CD4-positive, alpha-beta T cell treated with Interleukin-1 beta for 1 hour (primary cell): ENCODE measurements at places on chromosomes 6 and 20.

DNA sequence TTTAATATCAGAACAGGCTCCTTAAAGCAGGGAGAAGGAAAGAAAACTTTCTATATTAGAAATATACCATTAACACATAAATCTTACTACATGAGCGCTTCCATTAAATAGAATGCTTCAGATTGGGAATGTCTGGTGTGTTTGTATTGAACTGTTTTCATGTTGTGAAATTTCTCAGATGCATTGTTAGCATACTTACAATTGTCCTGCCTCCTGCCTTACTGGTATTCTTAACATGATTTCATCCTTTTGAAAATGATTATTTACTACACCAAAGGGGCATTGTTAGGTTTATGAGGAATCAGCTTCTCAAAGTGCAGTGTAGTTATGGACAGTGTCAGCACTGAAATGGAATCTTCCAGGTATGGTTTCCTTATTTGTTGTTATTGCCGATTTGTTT is 145.6 kb downstream of the MTFR2 start:
- no peak for DNase-seq

DNA sequence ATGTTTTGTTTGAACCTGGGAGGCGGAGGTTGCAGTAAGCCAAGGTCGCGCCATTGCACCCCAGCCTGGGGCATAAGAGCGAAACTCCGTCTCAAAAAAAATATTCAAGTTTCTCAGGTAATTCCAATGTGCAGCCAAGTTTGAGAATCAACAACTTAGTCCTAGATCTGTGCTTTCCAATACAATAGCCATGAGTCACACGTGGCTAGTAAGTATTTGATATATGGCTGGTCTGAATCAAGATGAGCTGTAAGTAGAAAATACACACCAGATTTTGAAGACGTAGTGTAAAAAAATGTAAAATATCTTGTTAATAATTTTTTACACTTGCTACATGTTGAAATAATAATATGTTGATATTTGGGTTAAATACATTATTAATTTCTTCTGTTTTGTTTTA is 35.0 kb upstream of the BTBD3 start:
- DNase-seq, result no peak

GRCh38 chr20:61278296-61278695 is 26.2 kb downstream of the CDH4 start:
- no peak for DNase-seq

- DNase-seq, result no peak
These were observed 841.3 kb downstream of the PHF3 start for GRCh38 chr6:64476935-64477334.

DNA sequence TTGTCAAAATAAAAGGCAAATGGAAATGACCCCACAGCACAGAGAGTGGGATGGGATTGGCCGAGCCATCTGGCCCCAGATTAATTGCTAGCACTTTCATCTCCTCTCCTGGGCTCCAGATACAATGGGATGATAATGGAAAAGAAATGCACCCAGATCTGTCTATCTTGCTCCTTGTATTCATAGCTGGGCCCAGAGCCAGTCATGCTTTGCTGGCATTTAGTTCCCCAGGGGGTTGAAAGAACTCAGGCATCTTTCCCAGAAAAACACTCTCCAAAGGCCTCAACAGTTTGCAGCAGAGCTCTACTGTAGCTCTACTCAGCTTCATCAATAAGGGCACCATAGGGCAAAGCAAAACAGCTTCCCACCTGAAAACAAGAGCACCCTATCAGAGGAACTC is 116.0 kb upstream of the FOXA2 start:
- no peak for DNase-seq

DNA sequence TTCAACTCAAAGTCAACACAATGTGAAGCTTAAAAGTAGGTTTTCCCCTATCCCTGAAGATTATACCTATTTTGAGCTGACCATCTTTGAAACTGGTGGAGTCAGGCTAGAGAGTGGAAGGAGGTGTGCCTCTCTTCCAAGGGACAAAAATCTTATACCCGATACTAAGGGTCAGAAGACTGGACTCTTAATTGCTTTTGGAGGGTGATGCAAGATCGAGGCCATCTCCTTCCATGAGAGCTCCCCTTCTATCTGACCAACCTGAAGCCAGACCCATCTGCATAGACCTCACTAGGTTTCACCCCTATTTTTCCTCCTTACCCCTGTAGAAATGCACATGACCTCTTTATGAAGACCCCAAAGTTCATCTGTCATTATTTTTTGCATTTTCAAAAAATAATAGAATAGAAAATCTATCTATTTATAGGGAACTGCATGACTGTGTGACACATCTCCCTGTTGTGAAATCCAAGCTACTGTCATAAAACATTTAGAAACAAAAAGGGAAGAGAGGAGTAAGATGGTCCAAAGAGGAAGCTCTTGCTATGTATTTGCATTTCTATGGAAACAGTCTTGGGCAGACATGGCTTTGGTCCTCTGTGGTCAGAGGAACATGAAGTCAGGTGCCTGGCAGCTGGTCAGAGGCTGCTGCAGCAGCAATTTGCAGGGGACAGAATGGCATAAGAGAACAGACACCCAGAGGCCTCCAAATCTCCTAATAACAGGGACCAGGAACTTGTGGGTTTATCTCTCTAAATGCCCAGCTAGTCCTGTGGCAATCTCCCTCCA is 349.2 kb downstream of the MAFB start:
- DNase-seq, result peak; percentile 76

DNA sequence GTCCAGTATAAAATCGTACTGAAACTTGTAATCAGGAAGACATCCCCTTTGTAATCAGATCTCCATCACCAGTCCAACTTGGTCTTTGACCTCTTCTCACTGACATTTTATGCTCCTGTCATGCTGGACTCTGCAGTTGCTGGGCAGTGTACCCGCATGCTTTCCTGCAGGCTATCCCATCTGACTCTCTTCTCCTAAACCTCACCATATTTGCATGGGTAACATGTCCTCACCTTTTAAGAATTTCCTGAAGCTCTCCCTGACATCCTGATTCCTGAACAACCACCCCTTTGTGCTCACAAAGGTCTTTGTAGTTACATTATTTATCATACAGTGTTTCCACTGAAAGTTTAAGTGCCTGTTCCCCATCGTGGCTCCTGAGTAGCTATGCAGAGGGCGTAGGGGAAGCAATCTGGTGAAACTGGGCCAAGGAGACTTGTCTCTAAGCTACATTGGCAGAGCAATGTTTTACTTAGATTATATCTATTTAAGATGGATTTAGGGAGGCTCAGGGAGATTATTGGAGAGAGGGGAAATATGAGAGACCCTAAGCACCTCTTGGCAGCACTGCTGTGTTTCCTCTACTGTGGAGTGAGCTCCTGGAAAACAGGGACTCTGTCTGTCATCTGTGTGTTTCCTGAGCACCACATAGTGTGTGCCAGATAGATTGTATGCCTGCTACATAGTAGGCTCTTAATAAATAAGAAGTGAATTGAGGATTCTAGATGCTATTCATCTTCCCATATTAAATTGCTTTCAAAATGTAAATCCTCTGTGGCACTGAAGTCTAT is 124.0 kb downstream of the LAMA2 start:
- no peak for DNase-seq

DNA sequence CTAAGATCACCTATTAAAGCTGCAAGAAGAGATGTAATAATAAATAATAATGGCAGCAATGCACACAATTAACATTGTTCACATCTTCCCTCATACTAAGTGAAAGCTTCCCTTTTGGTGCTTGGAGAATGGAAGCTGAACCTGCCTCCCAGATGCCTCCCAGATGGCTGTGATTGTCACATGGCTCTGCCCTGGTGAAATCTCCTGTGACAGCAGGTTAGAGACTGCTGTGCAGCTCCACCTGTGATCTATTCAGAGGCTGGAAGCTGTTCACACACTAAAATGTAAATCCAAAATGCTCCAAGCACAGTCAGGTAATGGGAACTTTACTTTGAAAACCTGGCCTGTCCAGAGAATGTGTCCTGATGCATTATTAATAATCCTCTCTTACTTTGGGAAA is 41.7 kb upstream of the RGS17 start:
- no peak for DNase-seq

DNA sequence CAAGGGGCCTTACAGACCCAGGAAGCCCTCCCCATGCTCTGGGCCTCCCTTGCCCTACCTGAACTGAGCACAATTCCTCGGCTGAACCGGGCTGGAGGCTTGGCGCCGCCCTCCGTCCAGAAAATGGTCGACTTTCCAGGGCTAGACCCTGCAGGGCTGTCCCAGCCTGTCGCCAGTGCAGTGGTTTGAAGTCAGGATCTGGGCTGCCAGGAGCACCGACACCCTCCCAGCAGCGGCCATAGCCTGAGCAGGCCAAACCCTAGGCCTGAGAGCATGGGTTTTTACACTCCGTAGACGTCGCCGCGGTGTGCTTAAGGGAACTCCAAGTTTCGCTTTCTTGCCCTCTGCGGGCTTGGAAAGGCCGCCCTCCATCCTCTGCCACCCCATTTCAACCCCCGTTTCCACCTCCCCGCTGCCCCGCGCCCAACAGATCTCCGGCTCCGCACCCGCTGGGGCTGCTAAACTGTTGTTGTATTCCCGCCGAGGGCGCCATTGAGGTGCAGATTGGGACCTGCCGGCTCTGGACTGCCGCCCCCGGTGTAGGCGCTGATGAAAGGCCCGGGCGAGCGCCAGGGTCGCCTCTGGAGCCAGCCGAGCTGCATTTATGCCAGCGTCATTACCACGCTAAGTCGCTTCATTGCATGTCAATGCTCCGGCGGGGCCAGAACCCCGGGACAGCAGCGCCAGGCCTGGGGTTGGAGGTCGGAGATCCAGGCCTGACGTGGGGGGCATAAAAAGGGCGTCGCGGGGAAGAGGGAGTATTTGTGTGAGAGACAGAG is 2.2 kb upstream of the TFAP2A start:
- no peak for DNase-seq

DNA sequence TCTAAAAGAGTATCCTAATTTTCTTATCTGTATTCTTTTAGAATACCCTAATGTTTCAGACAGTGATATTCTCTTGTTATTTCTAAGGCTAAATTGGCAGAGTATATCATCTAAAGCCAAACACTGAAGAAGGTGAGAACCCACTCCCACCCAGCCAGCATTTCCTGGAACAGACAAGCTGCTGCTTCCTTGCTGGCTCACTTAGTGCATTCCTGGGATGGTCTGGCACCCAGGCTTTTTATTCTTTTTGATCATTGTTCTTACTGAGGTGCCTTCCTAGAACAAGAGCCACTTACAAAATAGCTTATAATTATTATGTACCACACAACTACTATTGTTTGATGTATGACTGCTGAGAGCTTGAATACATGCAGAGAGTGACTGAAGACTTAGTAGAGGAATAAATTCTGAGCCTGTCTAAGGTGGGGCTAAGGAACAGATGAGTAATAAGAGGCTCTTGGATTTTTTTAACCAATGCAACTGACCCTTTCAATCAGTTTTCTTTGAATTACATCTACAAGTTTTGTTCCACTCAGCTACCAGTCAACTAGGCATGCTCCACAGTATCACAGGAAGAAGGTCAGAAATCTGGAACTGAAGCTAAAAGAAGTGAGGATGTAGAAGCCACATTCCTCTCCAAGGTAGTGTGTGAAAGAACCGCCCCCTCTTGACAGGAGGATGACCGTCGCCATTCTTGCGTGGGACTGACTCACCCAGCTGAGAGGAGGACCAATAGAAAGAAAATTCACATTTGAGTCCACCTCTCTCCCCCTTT is 30.1 kb downstream of the PRPH2 start:
- DNase-seq, result no peak

DNA sequence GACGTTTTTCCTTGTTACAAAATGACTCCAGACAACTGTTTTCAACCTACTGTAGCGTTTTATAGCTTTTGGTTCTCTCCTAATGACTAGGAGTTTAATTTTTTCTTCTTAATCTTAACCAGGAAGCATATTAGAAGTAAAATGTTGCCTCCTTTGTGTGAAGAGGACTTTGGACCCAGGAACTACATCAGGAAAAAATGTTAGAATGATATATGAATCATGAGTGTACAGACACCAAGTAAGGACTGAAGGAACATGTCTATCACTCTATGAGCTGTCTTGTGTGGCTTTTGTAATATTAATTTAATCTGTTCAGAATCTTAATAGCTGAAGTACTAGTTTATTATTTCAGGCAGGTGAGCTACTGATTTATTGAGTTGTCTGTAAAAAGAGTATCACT is 71.0 kb upstream of the MARCKS start:
- DNase-seq, result no peak

DNA sequence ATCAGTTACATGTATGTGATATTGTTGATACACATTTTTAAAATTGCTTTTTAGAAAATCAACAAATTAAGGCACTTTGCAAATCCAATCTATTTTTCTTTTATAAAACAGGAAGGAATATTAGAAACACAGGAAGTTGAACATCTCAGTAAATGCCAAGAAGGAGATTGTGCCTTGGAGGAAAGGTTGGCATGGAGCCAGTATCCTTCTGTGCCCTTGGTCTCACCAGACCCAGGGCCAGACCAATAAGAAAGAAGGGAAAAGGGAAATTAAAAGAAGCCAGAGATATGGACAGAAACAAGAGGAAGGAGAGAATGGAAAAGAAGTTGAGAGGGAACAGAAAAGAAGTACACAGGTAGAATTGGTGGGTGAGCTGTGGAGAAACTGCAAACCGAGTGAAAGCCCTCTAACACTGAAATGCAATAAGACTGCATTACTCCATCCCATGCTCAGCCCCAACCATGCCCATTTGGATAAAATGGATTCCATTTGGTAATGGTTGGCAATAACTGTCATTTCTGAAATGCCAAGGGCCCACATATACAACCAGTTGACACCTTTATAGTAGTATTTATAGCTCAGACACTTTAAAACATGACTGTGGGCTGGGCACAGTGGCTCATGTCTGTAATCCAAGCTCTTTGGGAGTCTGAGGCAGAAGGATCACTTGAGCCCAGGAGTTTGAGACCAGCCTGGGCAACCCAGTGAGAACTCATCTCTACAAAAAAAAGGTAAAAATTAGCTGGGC is 133.8 kb downstream of the GMPR start:
- no peak for DNase-seq

DNA sequence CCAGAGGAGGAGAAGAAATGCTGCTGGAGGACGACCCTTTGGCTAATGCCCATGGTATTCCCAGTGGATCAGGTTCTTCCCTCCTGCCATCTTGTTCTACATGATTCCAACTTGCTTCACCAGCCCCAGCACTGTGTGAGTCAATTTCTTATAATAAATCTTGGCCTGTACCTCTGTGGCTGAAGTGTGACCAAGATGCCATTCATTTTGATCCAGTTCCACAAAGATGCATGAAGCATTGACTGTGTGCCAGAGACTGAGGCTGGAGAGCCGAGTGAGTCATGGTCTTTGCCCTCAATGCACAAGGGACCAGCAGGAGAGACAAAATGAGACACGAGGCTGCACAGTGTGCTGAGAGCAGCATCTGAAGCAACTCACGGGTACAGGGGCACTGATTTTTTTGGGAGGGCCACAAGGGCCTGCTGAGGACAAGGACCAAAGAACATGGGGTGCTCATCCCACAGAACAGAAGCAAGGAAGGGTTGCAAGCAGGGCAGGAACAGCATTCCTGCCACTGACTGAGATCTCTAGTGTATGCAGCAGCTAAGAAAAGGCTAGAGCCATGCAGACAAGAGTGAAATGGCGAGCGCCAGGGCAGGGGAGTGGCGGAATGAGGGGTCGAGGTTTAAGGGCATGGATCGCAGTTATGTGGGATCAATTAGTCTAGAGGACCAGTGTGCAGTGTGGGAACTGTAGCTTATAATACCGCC is 207.0 kb downstream of the THBS2 start:
- no peak for DNase-seq

GRCh38 chr20:13220904-13221297 is at the start of gene ISM1:
Gene ISM1, plus strand, starts transcription at chr20:13221274. Its CDS starts 503 bp downstream, at chr20:13221777.
- peak; percentile 10 for DNase-seq

GRCh38 chr6:16146527-16146955 is 17.7 kb downstream of the MYLIP start:
- no peak for DNase-seq

GRCh38 chr20:57657535-57658446 is 37.6 kb upstream of the ZBP1 start:
- DNase-seq, result peak; percentile 48
